Bronchial epithelial cell (primary cell): ENCODE measurements at places on chromosomes 3 and 15.

- DNase-seq: peak; percentile 58
Measured at GRCh38 chr3:177836671-177837070, 639.4 kb upstream of the TBL1XR1 start.

DNA sequence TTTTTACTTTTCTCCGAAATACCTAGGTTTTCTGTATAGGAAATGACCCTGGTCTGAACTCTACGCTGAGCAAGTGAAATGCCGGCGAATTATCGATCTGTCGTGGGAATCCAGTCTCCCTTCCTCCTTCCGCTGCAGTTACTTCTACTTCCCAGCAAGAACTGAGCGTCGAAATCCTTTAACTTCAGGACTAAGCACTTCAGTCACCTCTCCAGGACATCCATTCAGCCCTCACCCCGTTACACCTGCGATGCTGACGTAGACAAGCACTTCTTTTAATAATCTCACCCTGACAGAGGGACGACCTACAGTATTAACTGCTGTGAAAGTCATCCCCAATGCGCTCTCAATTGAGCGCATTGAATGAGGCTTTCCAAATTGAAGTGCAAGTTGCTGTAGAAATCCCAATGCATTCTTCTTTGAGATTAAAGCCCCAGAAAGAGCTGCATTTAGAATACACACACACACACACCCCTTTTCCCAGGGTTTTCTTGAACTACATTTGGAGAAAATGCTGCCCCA, 1.3 kb downstream of the TOP2B start:
- peak; percentile 28 for DNase-seq

- no peak for DNase-seq
Measured at GRCh38 chr3:187925326-187925725, 180.1 kb upstream of the BCL6 start.

DNA sequence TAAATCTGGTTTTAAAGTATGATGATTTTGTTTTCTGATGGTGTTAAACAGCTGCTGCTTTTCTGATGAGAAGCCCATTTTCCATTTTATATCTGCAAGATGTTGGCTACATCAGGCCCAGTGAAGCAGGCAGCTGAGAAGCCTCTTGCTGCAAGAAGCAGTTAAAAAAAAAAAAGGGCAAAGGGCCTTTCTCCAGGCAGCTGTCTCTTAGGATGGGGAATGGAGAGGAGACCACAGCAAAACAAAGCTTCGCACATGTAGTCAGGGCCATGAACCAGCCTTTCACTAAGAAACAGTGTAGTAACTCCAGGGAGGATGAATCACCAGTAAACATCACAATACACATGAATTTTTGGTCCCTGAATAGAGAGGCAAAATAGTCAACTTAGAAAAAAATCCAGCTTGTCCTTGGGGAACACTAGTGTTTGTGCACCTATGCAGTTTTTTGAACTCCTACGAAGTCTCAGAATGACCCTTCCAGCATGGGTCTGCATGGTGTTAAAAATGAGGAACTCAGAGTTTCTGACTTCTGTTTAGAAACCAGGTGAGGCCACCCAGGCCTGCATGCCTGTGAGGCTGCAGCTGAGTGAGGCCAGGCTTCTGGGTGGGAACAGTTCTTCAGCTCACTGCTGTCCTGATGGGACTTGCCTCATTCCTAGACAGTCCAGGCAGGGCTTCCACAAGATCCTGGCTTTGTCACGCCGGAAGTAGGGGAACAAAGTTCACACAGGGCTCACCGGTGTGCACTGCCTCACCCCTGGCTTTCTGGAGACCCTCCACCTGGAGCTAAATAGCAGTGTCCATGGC, 518.7 kb downstream of the MCTP2 start:
- DNase-seq: peak; percentile 29

GRCh38 chr3:124147946-124148345, 156.0 kb upstream of the ROPN1 start:
- no peak for DNase-seq

GRCh38 chr3:112640276-112640929, 540 bp downstream of the CCDC80 start:
- DNase-seq: peak; percentile 88

- no peak for DNase-seq
Measured at GRCh38 chr15:89769366-89769765, 6.8 kb upstream of the MESP2 start.

DNA sequence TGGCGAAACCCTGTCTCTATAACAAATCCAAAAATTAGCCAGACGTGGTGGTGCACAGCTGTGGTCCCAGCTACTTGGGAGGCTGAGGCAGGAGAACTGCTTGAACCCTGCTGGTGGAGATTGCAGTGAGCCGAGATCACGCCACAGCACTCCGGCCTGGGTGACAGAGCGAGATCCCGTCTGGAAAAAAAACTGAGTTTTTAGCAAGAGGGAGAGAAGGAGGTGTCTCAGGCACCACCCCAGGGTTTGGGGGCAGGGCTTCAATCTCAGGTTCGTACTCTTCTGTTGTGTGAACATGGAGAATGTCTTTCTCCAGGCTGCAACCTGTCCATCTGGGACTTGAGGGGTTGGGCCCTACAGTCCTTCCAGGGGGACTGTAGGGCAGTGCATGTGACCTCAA, 2.7 kb downstream of the CHRNA3 start:
- no peak for DNase-seq

- DNase-seq: peak; percentile 10
Measured at GRCh38 chr3:15660055-15660935, 58.8 kb downstream of the BTD start.

DNA sequence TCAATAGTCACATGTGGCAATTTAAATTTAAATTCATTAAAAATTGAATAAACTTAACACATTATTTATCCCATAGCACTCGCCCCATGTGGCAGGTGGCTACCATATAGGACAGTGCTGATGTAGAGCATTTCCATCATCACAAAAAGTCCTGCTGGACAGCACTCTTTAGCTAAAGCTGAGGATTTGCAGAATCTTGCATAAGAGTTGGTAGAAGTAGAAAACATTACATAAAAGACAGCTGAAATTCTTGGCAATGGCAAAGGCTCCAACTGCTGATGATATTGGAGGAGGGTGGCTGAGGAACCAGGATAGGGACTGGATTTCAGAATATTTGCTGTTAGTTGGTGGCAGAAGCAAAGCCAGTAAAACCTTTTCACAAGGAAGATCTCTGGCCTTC, 230.7 kb upstream of the SATB1 start:
- no peak for DNase-seq

DNA sequence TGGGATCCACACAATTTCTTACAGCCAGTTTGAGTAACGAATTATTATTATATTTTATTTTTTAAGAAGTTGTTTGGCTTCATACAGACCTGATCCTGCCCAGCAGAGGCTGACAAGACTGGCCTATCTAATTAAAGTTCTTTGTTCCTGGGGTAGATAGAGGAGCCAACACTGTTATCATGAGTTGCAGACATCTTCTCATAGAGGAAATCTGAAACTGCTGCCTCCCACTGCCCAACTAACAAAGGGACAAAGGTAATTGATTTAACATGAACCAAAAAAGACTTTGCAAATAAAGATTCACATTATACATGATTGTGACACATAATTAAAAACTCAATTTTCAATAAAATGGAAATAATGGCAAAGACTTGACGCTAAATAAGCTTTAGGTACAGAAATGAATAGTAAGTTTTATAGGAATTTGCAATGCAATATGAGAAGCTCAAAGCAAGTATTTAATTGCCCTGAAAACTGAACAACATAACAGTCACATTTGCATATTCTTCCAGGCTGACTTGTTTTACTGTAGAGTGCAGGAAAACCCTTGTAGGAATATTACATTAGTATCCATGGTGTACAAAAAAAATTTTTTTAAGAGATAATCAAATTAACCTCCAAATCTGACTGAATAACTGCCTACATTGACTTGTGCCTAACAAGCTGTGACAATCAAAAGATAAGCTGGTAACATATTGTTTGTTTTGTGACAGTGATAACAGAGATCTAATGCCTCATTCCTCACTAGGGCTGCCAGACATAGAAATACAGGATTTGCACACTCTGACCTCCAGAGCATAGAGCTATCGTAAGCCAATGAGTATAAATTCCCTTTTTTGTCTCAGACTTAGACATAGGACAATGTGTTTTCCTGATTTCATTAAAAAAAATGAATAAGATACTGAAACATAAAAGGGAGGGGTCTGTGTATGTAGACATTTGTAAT, 273.2 kb downstream of the MFSD1 start:
- DNase-seq: no peak

DNA sequence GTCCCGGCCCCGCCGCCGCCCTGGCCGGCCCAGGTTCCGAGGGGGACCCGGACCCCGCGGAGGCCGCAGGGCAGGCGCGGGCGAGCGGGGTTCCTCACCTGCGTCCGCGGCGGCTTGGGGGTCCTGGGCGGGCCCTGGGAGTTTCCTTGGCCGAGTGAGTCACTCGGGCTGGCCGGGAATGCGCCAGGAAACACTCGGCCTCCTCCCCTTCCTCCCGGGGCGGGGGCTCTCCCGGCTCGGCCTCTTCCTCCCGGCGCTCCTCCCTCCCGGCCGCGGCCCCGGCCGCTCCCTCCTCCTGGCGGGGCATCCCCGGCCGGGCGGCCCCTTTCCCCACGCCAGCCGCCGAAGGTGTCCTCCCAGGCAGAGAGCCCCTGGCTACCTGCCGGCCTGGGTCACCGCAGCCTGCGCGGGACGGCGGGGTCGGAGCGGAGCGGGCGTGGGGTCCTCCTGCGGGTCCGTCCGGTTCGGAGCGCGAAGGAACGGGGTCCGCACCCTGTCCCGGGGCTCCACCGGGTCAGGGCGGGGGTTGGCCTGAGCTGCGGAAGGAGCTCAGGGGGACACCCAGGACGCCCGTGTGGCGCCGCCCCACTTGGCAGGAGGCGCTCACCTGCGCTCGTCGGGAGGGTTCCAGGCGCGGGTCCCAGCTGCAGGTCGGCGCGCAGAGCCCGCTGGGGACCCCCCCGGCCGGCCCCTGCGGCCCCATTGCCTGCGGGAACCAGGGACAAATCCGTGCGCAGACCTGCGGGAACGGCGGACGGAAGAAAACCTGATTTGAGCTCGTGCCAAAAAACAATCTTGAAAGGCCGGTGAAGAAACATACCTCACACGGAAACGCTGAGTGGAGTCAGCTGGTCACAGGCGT, at the start of gene CYFIP1:
Gene CYFIP1, minus strand, starts transcription at position 180 of the 862 bp plus-strand sequence. CDS start 33,083 bp downstream, outside the sequence.
- DNase-seq: peak; percentile 77

DNA sequence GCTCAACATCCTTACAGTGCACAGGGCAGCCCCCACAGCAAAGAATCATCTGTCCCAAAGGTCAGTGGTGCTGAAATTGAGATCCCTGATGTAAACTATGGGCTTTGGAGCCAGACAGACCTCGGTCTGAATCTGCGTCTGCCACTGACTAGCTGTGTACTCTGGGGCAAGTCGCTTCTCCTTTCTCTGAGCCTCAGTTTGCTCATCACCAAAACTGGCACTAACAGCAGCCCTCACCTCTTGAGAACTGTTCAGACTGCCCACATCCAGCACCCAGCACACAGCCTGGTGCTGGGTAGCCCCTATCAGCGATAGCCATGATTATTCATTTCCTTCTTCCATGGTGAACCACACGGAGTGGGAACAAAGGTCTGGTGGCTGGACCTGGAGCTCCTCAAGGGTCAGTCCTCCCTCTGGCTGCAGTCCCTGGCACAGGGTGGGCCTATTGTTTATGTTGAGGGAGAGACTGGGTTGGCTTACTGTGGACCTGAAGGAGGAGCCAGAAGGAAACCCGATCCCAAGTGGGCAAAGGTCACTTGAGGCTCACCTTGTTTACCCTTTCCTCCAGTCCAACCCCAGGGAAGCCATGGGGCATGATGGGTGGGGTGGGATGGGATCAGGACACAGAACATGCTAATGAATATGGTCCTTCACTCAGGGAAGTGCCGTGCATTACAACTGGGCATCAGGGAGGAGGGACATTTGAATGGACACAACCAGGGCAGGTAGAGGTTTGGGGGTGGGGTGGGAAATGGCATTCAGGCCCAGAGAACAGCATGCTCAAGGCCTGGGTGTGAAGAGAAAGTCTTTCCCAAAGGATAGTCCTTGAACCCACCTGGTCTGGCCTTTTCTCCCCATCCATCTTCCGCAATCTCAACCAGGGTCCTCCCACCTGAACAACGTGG, 1.6 kb upstream of the PRKCD start:
- DNase-seq: no peak

GRCh38 chr15:70955151-70955550, 62.5 kb downstream of the LRRC49 start:
- DNase-seq: no peak

GRCh38 chr3:162368417-162368816, 871.8 kb downstream of the OTOL1 start:
- DNase-seq: no peak

- DNase-seq: no peak
Measured at GRCh38 chr3:133896002-133896761, 500 bp upstream of the RAB6B start.

DNA sequence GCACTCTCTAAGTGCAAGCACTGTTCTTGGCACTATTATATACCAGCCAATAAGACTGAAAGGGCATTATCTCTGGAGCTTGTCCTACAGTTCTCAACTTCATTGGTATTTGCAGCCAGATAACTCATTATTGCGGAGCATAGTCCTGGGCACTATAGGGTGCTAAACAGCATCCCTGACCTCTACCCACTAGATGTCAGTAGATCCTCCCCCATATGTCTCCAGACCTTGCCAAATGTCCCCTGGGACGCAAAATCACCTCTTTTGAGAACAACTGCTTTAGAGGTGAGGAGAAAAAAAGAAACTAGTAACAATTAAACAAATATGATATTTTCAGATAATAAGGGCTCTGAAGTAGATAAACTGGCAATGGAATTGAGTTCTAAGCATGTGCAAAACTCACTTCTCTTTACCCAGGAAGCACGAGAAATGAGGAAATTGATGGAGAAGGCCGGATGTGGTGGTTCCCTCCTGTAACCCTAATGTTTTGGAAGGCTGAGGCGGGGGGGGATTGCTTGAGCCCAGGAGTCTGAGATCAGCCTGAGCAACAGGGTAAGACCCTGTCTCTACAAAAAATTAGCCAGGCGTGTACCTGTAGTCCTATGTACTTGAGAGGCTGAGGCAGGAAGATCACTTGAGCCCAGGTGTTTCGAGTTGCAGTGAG, 61.4 kb downstream of the FRMD4B start:
- DNase-seq: no peak

DNA sequence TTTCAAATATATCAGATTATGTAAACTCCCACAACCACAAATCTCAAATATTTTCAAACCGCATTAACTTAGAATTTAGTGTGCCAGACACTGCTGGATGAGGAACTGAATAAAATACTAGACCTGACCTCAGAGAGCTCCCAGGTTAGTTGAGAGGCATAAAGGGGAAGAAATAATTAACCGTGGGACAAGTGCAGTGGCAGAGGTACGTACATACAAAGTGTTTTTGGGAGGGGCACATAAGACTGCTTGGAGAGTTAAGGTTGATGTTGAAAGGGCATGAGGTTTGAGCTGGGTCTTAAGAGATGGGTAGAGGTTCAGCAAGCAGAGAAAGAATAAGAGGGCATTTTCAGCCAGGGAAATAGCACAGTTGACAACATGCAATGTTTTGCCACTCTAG, 17.2 kb downstream of the THUMPD3 start:
- no peak for DNase-seq

GRCh38 chr3:4772171-4772804, 206.9 kb upstream of the BHLHE40 start:
- DNase-seq: no peak

DNA sequence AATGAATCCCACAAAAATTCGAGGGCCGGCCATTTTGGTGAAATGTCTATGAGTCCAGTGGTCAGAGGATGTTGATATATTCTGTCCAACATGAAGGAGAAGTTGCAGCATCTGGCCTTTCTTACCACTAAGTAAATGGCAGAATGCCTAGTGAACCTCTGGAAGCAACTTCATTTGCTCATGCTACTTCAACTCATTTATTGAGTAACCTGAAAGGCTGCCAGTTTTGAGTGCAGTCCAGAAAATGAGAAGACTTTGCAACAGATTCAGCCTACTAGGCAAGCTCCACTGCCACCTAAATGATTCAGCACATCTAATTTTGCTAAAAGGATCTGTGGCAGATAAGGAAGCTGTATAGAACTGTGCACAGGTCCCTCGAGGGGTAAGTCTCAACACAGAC, 265.0 kb downstream of the OPA1 start:
- DNase-seq: peak; percentile 75
